NCI-H1105 (cell line): ENCODE measurements at places on chromosomes 7 and 10.

- no peak for DNase-seq
Measured at GRCh38 chr10:103648636-103649532, 155.4 kb downstream of the NEURL1 start.

- DNase-seq = peak; percentile 13
Measured at GRCh38 chr7:38451840-38452239, 178.4 kb upstream of the TARP start.

DNA sequence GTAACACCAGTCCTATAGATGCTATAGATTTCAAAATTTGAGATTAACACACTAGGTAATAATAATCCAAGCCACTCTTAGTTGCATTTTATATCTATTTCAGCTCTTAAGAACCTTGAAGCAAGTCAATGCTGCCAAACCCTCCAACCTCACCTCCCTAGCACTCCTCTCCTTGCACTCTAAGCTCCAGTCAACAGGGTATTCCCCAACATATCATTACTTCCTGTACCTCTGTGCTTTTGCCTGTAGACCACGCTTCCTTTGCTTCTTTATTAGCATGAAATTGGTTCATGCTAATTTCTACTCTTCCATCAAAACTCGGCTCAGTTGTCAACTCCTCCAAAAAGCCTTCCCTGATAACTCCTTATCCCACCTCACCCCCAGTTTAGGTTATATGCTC is 24.6 kb downstream of the PEX1 start:
- DNase-seq = no peak

DNA sequence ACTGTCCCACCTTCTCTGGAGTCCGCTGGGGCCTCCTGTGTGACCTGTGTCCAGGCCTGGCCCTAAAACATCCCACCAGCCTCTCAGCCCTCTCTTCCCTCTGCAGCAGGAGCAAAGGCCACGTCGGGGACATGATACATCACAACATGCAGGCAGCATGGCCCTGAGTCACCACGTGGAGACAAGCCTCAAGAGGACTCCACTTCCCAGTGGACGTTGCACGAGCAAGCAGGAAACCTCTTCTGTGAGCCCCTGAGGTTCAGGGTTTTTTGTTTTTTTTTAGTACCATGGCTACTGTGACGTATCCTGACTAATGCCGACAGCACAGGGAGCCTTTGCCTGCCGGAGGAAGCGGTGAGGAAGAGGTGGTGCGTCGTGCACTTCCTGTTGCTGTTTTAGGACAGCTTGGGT is 165.9 kb downstream of the DNAJB6 start:
- no peak for DNase-seq

GRCh38 chr10:74500026-74500704 is 326.2 kb upstream of the KAT6B start:
- no peak for DNase-seq

DNA sequence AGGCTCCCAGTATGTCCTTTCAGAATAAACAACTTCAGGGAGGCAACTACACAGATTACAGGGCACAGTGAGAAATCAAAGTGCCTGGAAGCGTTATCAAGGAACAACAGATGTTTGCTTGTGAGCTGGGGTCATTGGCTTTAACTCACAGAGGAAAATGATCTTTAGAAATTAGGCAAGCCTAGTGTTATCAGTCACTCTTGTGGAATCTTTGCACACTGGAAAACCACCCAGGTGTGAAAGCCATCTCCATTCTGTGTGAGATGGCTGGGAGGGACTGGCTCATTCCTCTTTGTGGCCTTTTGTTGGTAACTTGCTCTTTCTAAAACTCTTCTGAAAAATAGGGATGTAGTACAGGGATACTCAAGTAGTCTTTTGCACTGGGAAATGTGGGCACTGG is 716.0 kb downstream of the XPNPEP1 start:
- no peak for DNase-seq

DNA sequence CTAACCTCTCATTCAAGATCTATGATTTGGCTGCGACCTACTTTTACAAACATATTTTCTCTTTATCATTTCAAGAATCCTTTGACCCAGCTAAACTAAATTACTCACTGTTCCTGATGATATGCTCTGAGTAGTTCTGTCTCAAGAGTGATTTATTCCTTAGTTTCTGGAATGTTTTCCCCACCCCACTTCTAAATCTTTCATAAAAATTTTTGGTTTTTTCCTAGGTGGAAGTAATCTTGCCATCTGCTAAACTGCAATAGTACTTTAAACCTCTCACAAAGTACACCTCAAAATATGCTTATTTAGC is 170.8 kb downstream of the DNAJC1 start:
- DNase-seq = no peak

GRCh38 chr10:119852277-119852676 is 20.4 kb downstream of the MCMBP start:
- no peak for DNase-seq

- DNase-seq = no peak
Measured at GRCh38 chr7:101746314-101746713, 71.1 kb upstream of the CUX1 start.

DNA sequence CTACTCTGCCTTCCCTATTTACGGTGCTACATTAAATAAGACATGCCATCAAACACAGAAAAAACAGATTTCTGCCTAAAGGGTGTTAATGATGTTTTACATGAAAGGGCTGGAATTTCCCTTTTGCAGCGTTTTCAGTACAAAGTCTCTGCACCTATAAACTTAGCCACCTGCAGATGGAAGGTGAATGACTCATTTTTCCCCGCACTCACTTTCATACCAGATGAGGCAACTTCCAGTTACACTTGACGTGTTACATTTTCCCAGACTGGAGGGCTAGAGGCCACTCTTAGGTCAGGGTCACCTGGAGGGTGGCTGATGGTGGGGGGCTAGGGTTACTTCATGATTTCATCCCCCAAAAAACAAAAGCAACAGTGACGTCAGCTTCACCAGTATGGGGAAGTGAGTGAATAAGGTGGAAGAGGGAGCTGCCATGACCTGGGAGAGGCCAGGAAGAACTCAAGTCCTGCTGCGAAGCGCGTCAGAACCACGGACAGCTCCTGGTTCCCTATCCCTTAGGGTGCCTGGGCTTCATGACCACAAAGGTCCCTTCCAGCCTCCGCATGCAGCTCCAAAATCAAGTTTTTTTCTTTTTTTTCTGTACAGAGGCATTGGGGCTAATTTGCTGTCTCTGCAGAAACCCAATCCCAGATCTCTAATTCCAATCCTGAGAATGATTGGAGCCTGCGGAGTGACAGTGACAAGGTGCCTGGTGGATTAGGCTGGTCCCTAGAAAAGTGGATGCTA is 94.0 kb downstream of the ADARB2 start:
- no peak for DNase-seq

- no peak for DNase-seq
Measured at GRCh38 chr7:159091041-159091440, 53.6 kb downstream of the VIPR2 start.
